Skeletal muscle tissue (tissue), 5 donors: ENCODE measurements at places on chromosomes 11 and 22. TPM values are rescaled to one million over a fixed set of nuclear protein-coding genes. Genes with fewer than 3 reads are reported as not detected.

Gene PYGM
- 291 TPM for total RNA-seq

Gene TUBA8
- 21.9 TPM for total RNA-seq

Gene PDE3B
- 5.2 TPM for total RNA-seq

Gene LRP5
- total RNA-seq, result 31.3 TPM

Gene TMEM191C
- under 0.01 TPM for total RNA-seq

Gene KDELR3
- total RNA-seq, result 32.9 TPM

Gene FZD4
- 56.4 TPM for total RNA-seq

Gene TALDO1
- total RNA-seq, result 78.3 TPM

Gene SCGB1C1
- not detected for total RNA-seq

Gene TECTA
- total RNA-seq, result 1.0 TPM

Gene ZNF70
- 3.1 TPM for total RNA-seq

Gene MS4A12
- not detected for total RNA-seq

Gene ABCC8
- 3.7 TPM for total RNA-seq

Gene PATE4
- total RNA-seq, result not detected

Gene GLYAT
- total RNA-seq, result not detected

Gene IGLL5
- total RNA-seq, result not detected

Gene SLC5A1
- total RNA-seq, result 2.1 TPM

Gene APOBEC3B
- 1.6 TPM for total RNA-seq

Gene PATZ1
- total RNA-seq, result 19.8 TPM

Gene PVALB
- 2.1 TPM for total RNA-seq

Gene SMDT1
- 15.1 TPM for total RNA-seq

Gene TEX54
- total RNA-seq, result not detected

Gene A4GALT
- 18.3 TPM for total RNA-seq

Gene SOX6
- 50.1 TPM for total RNA-seq

Gene PIH1D2
- 1.6 TPM for total RNA-seq

Gene SRPRA
- total RNA-seq, result 20.9 TPM

Gene PAX6
- total RNA-seq, result not detected

Gene CALCB
- total RNA-seq, result not detected

Gene E2F8
- 4.2 TPM for total RNA-seq

Gene TMEM25
- 8.9 TPM for total RNA-seq

Gene DRAP1
- 71.0 TPM for total RNA-seq

Gene SYCE3
- total RNA-seq, result not detected

Gene APOL5
- total RNA-seq, result 1.6 TPM

Gene GAL3ST3
- under 0.01 TPM for total RNA-seq

Gene RAB3IL1
- total RNA-seq, result 9.4 TPM

Gene CYP2D6
- total RNA-seq, result not detected

Gene SERPING1
- 15.1 TPM for total RNA-seq

Gene SCGB2A2
- total RNA-seq, result not detected

Gene APOA4
- 0.52 TPM for total RNA-seq

Gene CALCA
- not detected for total RNA-seq

Gene NECTIN1
- 4.2 TPM for total RNA-seq

Gene PLEKHB1
- 1.0 TPM for total RNA-seq

Gene GGTLC2
- total RNA-seq, result not detected

Gene CNTN5
- total RNA-seq, result 10.4 TPM

Gene ZNF215
- 1.6 TPM for total RNA-seq

Gene OR4D5
- 0.52 TPM for total RNA-seq

Gene TPST2
- total RNA-seq, result 6.8 TPM

Gene KCTD17
- 11.0 TPM for total RNA-seq

Gene IGLL1
- total RNA-seq, result not detected

Gene EXPH5
- total RNA-seq, result 0.52 TPM

Gene SDHD
- total RNA-seq, result 129 TPM

Gene CD3G
- total RNA-seq, result under 0.01 TPM
